ENCODE measurements at places on chromosomes 2 and 18. TPM values are rescaled to one million over a fixed set of nuclear protein-coding genes. Genes with fewer than 3 reads are reported as not detected.

The TPO gene
- total RNA-seq: not detected

The AGXT gene
- total RNA-seq: not detected

The TUBA3E gene
- not detected for total RNA-seq

The FMNL2 gene
- total RNA-seq: 72.9 TPM

The REV1 gene
- total RNA-seq: 33.2 TPM

The TMEM150A gene
- total RNA-seq: 14.5 TPM

The EFEMP1 gene
- total RNA-seq: 125 TPM

The UGT1A8 gene
- total RNA-seq: not detected

The PRKAG3 gene
- total RNA-seq: not detected

The NOSTRIN gene
- total RNA-seq: 0.44 TPM

The ABCG5 gene
- total RNA-seq: not detected

The SERPINB10 gene
- not detected for total RNA-seq

The HMSD gene
- total RNA-seq: not detected

The IL1R1 gene
- 5.2 TPM for total RNA-seq

The HAAO gene
- not detected for total RNA-seq

The DSG2 gene
- 106 TPM for total RNA-seq

The C2orf66 gene
- 0.98 TPM for total RNA-seq

The RAB6C gene
- total RNA-seq: not detected

The CD207 gene
- not detected for total RNA-seq

The TUBA4B gene
- not detected for total RNA-seq

The FASTKD2 gene
- total RNA-seq: 34.6 TPM

The NEU4 gene
- not detected for total RNA-seq

The ABCB11 gene
- not detected for total RNA-seq

The CDK15 gene
- not detected for total RNA-seq

The FBXO48 gene
- total RNA-seq: 1.7 TPM

The EN1 gene
- total RNA-seq: not detected

The TRIM43 gene
- total RNA-seq: not detected

The ACOXL gene
- total RNA-seq: not detected

The SLC4A1AP gene
- 27.2 TPM for total RNA-seq

The ROCK1 gene
- total RNA-seq: 44.6 TPM

The STAT4 gene
- 1.4 TPM for total RNA-seq

The TMEM200C gene
- not detected for total RNA-seq

The RAB17 gene
- total RNA-seq: 10.6 TPM

The KCNJ13 gene
- total RNA-seq: not detected

The ERFE gene
- 18.1 TPM for total RNA-seq

The ZCCHC2 gene
- 15.0 TPM for total RNA-seq
